ENCODE measurements at places on chromosomes 13 and 19.

DNA sequence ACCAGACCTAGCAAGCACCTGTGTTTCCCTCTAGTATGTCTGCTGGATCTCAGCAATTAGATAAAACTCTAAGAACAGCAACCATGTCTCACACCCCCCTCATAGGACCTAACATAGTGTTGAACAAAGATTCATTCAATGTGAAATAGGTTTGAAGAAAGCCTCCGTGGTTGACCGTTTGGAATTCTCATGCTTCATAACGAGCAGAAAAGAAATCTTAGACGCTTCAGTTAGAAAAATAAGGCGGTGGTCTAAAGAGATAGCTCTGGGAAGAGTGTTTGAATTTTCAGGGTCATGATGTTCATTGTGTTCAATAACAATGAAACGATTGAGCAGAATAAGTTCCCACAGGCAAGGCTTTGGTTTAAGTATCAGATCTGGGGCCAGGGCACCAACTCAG is 332.9 kb downstream of the COG6 start:
- DNase-seq: no peak

DNA sequence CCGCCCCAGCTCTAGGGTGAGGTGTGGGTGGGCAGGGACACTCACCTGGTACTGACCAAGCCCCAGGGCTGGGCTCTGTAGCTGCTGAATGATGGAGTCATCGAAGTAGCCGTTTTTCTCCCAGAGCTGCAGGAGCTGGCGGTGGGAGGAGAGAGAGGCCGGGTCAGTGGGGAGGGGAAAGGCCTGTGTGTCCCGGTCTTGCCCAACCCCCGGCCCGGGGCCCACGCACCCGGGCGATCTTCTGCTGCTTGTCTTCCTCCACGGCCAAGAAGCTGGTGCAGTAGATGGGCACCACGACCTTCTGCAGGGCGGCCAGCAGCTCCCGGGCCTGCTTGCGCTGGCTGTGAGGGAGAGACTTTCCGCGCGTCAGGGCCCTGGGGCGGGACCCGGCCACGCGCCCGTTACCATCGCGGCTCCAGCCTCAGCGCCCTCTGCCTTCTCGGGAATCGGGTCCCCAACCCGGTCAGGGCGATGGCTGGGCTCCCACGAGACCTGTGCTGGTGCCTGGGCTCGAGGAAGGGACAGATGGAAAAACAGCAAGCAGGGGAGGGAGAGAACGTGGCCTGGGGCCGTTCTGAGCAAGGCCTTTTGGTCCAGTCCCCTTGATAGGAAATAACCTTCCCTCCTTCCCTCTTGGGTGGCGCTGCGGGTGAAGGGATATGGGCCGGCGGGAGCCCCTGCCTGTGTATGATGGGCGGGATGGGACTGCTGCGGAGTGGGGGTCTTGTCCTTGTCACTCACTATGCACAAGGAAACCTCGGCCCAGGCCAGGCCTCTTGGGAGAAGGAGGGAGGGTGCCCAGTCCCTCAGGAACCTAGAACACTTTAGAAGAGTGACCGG is 11.5 kb downstream of the CHERP start:
- DNase-seq: no peak

- no peak for DNase-seq
These were observed 87.0 kb upstream of the SOX21 start for GRCh38 chr13:94799299-94799698.

GRCh38 chr19:6239401-6239844 is 40.4 kb downstream of the MLLT1 start:
- DNase-seq: no peak

DNA sequence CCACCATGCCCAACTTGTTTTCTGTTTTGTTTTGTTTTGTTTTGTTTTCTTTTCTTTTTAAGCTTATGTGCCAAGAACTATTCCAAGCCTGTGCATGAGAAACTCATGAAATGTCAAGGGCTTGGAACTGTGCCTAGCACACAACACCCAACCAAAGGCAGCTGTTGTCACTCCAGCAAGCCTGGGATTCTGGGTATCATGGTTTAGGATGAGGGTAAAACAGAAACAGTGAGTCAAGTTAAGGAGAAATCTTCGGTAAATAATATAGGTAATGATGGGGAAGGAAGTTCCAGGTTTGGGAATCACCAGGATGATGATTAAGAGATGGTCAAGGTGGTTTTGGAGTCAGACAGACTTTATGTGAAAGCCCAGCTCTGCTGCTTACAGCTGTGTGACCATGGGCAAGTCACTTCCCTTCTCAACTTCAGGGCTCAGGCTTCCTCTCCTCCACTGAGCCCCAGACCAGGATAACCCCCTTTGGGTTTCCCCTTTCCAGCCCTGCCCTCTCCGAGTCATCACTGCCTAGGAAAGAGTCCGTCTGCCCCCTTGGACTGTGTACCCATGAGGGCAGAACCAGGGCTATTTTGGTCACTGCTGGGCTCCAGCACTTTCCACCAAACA is 5.0 kb downstream of the PVR start:
- no peak for DNase-seq

DNA sequence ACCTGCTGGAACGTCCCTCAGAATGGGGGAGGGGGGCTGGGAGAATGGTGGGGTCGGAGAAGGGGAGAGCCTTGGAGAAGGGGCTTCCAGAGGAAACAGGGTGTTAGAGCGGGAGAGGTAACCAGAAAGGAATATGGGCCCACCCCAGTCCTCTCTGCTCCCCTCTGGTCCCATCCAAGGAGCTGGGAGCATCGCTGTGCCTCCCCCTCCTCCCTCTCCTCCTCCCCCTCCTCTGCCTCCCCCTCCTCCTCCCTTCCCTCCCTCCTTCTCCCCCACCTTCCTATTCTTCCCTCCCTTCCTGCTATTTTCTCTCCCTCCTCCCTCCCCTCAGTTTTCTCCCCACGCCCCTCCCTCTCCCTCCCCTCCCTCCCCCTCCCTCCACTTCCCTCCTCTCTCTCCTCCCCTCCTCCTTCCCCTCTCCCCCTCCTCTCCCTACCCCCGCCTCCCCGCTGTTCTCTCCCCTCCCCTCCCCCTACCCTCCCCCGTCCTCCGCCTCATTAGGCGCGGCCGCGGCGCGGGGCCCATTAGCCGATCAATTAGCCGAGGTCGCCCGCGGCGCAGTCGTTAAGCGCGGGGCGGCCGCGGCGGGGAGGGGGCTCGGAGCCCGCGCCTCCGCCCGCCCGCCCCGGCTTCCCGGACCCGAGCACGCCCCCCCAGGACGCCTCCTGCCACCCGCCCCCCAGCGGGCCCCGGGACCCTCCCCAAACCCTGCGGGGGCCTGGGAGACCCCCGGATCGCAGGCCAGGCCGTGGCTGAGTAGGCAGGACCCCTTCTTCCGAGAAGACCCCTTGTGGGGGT is 15.4 kb downstream of the TLE5 start:
- DNase-seq: no peak

DNA sequence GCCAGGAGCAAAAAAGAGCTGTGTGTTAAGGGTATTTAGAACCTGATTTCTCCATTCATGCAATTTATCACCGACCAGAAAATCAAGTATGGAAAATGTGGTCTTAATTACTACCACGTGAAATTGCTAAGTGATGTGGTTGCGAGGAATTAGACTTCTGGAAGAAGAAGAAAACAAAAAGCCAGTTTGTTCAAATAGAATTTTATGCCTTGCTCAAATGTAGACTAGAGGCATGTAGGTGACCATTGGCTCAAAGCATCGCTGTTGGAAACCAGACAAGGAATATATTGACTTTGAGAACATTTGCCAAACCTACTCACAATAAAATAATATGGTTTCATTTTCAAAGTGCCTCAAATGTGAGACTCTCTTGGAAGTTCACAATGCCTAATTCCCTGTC is 57.3 kb upstream of the LRCH1 start:
- DNase-seq: no peak

- DNase-seq: no peak
These were observed 445.8 kb downstream of the SUCLA2 start for GRCh38 chr13:47555235-47555634.
